Activated gamma-delta T cell treated with anti-CD3 and anti-CD28 coated beads, Interleukin-2, amount 50 U/mL, for 16 hours (primary cell): ENCODE measurements at places on chromosomes 12 and 14.

GRCh38 chr12:100987552-100988521 is 193.3 kb downstream of the ANO4 start:
- DNase-seq = no peak

DNA sequence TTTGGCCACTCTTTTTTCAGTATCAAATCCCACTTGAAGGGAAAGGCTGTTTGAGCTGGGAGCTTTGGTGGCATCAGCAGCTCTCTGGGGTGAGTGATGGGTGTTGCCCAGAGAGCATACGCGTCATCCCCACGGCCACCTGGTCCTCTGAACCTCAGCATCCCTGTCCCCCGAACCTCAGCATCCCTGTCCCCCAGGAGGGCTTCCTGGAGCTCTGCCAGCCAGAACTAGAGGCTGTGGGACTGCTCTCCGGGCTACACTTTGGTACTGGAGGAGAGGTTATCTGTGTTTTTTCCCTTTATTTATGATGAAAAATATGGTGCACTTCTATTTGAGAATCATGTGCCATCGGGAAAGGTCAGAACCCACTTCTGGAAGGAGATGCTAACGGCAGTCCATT is 131.5 kb upstream of the RTL1 start:
- no peak for DNase-seq

DNA sequence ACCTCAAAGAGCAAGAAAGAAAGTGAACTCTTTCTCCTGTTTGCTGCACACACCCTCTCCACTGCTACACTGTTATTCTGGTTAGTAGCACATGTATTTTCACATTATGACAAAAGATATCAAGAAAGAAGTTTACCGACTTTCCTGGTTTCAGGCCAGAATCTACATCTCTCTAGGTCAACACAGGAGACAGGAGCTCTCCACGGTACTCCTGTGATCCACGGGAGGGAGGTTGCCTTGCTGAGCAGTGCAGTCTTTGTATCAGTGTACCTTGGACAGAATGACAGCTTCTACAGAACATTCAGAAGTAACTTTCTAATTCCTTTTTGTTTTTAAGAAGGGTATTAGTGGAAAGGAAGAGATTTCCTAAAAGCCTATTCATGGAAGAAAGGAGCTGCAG is 805.6 kb downstream of the NRXN3 start:
- no peak for DNase-seq

GRCh38 chr12:11959117-11959823 is 111.5 kb upstream of the BCL2L14 start:
- no peak for DNase-seq

- no peak for DNase-seq
Observed at GRCh38 chr14:67717048-67717447, 15.4 kb downstream of the RDH12 start.

GRCh38 chr14:38329246-38329645 is 73.4 kb upstream of the CLEC14A start:
- no peak for DNase-seq

DNA sequence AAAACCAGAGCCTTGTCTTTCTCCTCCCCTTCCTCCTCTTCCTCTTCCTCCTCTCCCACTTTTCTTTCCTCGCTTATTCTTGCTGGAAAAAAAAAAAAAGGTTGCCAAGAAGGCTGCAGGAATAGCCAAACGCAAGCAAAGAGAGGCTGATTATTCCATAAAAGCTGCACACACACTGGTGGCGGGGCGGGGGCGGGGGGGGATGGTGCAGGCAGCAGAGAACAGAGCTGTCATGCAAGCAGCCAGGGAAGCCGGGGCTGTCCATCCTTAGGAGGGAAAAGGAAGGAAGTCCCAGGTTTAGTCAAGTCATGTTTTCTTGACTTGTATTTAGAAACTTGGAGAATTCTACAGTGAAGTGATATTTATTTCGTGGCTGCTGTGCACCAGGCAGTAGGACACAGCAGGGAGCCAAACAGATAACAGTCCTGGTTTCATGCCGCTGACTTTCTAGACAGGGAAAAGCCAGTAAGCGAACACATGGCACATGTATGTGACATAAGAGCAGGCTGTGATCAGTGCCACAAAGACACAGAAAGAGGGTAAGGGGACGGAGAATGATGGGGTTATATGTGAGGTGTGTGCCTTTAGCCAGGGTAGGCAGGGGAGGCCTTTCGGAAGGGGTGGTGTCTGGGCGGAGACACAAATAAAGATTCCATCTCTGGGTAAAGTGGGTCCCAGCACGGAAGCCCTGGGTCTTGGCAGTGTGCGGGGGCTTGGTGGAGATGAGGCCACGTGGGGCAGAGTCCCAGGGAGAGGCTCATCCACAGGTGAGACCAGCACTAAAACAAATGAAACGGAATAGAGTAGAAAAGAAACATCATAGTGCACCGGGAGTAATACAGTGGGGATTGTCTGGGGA is 56.6 kb upstream of the SCN8A start:
- no peak for DNase-seq

DNA sequence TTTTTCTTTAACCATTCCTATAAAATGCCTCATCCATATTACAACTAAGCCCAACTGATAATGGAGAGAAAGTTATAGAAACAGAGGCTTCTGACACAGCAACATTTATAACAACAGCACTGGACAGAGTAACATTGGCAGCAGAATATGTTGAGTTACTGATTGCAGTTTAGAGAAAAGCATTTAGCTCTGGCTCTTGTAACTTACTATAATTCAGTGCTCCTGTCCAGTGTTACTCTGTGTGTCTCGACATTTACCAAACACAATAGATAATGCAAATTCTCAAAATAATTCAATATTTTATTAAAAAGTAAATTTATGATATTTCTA is 356.1 kb downstream of the CEP128 start:
- no peak for DNase-seq
